Hypothalamus (tissue), 51 donors: ENCODE measurements at places on chromosomes 3 and 15.
A peak's percentile ranks its signal among the peaks of the same experiment; 100 is the strongest.

DNA sequence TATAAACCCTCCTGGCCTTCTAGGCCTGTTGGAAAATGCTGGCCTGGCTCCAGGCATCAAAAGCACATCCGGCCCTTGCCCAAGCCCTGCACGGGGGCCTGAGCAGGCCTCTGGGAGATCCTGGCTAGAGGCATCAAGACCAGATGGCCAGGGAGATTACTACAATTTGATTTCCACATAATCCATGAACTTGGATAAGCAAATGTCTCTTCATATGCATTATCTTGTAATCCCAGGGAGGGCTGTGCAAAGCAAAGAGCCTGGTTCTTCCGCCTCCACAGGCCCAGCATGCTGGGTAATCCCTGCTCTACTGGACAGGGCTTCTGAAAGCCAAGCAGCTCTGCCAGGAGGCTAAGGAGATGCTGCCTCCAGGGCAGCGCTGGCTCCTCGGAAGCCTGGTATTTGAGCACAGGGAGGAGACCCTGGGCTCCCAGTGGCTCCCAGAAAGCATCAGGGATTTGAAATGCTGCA lies 18.2 kb downstream of the MRPL46 start:
- DNase-seq, result no peak

DNA sequence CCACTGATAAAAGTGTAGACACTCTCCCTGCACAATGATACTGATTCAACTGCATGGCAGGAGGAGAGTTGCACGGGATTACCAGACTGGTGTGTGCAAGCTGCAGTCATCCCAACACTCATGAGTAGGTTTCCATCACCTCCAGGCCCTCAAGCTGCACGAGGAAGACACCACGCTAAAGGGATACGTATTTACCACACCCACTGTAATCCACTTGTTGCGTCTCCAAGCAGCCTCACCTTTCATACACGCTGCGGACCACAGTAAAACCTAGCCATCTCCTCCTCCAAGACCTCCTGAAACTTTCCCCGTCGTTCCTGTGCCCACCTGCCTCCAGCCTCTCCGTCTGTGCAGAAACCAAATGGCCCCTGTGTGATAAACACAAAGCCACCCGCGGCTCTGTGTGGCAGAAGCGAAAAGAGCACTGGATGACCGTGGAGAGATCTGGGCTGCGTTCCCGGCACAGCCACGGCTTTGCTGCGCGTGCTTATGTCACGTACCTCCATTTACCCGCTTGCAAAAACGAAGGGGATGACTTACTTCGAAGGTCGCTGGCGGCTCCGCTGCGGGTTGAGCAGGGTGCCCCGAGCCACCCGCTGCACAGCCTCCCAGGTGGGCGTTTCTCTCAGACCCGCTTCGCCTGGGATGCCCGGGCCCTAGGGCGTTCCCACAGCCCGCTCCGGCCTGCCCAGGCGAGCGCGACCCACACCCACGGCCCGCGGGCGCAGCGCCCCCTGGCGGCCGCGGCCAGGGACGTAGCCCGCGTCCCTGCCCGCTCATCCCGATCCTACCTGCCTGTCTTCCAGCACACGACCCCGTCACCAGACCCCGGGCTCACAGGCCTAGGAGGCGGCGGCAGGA lies 643 bp downstream of the ABCC5 start:
- DNase-seq, result peak; percentile 44

- no peak for DNase-seq
Measured at GRCh38 chr3:78725703-78726246, 1042.0 kb downstream of the ROBO1 start.

DNA sequence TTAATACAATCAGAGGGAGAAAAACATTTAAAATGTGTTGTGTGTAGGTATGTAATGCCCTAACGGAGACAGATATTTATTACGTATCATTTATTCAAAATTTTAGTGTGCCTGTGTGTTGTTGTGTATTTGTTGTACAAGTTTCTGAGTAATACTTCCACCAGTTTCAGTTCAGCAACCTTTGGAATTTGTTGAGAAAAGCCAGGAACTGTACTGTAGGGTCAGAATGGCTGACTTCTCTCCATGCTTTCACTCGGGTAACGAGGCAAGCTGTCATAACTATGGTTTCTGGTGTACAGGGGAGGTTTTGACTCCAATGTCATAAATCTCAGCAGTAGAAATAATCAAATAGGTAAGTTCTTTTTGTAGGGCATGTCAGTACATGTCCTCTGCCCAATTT lies 23.8 kb upstream of the CNTN6 start:
- no peak for DNase-seq

GRCh38 chr3:81947359-81947758 lies 185.9 kb upstream of the GBE1 start:
- no peak for DNase-seq

DNA sequence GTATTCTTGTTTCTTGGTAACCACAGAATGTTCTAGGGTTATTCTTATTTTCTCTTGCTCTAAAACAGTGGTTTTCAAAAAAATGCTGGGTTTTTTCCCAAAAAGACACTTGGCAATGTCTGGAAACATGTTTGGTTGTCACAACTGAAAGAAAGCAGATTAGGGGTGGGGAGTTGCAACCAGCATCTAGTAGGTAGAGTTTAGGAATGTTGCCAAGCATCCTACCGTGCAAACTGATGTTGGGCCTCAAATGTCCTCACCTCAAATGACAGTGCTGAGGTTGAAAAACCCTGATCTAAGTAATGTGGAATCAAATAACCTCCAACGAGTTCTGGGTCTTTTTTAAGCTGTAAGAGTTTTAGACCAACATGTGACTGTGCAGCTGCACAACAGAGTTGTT lies 270.5 kb upstream of the STT3B start:
- no peak for DNase-seq

DNA sequence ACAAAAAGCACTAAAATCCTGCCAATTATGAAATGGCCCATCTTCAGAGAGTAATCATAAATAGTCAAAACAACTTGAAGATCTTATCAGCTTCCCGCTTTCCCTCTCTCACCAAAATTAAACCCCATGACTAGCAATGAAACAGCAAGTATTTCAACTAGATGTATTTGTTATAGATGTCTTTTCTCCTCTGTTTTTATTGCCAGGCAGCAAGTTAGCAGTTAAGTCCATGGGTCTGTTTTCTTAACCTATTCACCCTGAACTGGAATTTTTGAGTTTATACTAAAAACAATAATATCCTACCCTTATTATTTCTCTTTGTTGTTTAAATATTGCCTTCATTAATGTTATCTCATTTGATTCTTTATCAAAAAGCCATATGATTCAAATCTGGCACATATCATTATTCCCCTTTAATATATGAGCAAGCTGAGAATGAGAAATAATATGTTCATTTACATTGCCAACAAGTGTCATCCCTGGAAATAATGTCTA lies 23.3 kb downstream of the AQP9 start:
- no peak for DNase-seq

DNA sequence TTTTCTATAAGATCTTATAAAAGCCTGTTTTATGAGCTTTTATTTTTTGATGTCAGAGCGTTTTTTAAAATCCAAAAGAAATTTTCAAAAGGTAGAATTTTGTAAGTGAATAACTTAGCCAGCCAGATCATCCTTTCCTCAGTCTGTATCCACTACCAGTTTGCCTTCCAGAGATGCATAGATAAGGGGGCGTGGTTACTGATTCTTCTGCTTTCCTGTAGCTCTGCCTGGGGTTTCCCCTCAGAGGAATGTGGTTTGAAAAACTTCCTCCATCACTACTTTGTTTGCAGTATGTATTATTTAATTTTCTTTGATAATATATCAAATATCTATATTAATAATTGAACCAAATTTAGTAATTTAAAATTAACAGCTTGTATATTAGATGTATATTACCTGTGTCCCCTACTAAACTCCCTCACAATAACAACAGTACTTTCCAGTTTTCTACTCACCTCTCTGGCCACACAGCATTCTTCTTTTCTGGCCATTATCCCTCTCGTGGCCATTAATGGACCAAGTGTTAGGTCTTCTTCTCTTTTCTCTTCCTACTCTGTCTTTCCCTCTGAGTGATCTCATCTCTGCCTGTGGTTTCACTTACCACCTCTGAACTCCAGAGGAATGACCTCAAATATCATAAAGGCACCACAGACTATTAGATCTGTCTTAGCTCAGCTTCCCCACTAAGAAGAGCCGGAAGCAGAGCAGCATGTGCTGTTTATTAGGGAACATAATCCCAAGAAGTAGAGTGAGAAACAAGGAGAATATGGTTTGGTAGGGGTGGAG lies 239.7 kb downstream of the UBE2E2 start:
- no peak for DNase-seq
